Vagina (tissue), 2 donors: ENCODE measurements at places on chromosomes 2 and 18.

GRCh38 chr2:127884436-127884835, 1.3 kb downstream of the AMMECR1L start:
- DNase-seq = no peak

DNA sequence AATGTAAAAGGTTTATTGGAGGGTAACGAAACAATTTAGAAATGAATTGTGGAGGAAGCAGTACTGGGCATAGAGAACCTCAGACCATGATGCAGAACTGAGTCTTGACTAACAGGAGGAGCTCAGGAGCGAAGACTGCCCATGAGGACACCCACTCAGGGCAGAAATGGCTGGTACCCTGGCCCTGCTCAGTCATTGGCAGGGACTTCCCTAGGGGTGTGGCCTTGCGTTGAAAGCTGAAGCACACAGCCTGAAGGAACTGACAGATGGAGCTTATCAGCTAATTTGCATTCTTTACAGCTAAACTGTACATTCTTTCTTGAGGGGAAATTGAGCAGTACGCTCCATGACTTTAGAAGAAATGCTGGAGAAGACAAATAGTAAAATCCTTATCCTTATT, 57.1 kb downstream of the PDK1 start:
- no peak for DNase-seq

DNA sequence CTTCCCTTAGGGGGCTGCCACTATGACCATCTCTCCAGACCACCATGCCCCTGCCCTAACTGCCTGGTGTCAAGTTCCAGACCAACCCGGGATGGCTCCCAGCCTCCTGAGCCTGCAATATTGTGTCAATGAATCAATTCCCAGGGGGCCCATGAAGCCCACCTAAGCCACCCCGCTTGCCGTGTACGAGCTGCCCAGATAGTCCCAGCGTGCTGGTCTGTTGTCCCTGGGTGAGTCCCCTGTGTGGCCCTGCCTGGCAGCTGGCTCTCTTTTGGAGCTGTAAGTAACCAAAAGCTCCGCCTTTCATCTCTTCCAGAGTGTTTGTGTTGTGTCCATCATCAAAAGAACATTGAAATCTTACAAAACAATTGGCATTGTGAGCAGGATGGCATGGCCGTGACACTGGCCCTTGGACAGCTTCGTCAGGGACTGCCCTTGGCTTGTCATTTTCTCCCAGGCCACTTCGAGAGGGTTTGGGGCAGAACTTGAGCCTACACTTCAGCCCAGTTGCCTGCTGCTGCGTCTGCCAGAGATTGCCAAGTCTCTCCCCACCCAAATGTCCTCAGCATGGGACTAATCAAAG, 11.3 kb upstream of the MAL start:
- DNase-seq = no peak

DNA sequence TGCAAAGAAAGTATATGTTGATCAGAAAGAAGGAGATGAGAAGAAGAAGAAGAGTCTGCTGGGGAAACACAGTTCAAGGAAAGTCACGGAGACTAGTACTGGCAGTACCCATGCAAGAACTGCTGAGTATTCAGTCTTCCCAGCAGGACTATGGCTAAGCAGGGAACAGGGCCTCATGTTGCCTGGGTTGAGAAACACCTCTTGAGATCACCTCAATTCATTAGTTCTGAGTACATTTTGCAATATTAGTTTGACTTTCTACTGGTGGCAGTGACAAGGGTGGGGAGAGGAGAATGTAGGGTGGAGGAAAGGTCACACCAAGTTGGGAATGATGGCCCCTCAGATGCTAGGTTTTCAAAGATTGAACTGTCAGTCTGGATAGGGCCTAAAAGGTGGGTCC, 50.5 kb downstream of the MRPL33 start:
- no peak for DNase-seq
